ENCODE measurements at places on chromosomes 7 and 10.
A peak's percentile ranks its signal among the peaks of the same experiment; 100 is the strongest.

- no peak for DNase-seq
Measured at GRCh38 chr10:49212076-49212475, 23.9 kb upstream of the TMEM273 start.

DNA sequence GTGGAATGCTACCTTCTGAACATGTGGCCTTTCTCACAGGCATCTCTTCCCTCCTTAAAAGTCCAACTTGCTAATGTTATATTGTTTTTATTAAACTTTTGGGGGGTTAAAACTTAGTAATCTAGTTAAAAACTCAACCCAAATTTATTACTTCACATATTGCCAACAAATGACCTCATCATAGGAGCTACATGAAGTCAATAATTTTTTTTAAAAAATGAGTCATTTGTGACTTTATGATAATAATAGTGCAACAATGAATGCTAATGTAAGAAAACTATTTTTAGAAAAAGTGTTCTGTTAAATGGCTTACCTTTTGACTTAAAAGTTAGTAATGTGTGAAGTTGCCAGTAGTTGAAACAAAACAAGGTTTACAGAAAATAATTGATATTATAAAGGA lies 325.9 kb upstream of the FZD1 start:
- DNase-seq: no peak

GRCh38 chr7:129144834-129145668 lies 544 bp downstream of the TSPAN33 start:
- peak; percentile 34 for DNase-seq

DNA sequence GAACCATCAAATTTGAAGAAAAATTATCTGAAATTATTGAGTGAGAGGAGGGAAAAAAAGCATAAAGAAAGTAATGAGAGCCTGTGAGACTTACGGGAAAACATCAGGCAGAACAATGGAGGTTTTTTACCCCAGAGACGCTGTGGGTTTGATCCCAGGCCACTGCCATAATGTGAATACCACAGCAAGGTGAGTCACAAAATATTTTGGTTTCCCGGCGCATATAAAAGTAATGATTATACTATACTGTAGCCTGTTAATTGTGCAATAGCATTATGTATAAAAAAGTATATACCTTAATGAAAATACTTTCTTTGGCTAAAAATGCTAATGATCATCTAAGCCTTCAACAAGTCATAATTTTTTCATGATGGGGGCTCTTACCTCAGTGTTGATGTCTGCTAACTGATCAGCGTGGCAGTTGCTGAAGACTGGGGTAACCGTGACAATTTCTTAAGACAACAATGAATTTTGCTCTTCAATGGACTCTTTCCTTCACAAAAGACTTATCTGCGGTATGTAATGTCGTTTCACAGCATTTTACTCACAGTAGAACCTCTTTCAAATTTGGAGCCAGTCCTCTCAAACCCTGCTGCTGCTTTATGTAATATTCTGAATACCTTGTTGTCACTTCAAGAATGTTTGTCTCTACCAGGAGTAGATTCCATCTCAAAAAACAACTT lies 97.0 kb upstream of the FAM20C start:
- no peak for DNase-seq

DNA sequence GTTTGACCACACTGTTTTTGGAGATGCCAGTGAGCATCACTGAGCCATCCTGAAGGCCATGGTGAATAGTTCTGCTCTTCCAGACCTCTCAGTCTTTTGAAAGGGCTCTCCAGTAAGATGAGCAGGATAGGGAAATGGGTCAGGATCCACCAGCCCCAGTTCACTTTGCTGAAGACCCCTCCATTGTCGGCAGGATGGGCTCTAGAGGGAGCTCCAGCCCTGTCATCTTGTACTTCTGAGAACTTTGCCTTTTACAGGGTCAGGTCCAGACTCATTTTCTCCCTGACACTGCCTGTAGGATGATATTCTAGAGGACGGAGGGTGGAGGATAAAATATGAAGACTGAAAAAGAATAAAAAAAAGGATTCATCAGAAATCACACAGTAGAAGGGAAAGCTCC lies 13.1 kb downstream of the LHFPL3 start:
- no peak for DNase-seq

DNA sequence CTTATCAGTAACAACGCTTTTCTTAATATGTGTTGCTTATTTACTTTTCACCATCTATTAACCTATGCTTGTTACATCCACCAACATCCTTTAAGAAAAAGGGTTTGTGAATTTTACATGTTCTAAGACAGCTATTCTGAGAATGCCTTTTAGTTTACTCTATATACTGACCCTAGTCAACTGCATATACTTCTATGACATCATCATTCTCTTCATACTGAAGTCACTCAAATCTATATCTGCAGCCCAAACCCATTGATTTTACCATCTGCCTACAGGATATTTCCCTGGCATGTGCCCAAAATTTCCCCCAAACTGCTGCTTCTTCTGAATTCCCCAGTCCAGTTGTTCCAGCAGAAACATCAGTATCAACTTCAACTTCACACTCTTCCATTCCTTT lies 94.6 kb upstream of the FAM204A start:
- no peak for DNase-seq

DNA sequence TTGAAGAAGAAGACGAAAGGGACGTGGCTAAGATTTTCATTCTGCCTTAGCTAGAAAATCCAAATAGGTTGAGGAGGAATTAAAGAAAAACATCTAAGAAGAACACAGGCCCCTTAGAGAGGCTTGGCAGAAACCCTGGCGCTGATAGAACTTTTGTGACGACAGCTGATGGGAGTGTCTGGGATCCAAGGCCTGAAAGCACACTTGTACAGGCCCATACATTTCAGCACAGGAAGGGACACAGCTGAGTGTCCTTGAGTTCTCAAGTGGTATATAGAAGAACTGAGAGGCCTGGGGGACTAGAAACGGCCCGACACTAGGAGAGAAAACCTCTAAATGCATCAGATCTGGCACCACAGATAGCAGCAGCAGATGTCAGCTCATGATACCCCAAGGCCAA lies 39.5 kb downstream of the PRPS1L1 start:
- no peak for DNase-seq

DNA sequence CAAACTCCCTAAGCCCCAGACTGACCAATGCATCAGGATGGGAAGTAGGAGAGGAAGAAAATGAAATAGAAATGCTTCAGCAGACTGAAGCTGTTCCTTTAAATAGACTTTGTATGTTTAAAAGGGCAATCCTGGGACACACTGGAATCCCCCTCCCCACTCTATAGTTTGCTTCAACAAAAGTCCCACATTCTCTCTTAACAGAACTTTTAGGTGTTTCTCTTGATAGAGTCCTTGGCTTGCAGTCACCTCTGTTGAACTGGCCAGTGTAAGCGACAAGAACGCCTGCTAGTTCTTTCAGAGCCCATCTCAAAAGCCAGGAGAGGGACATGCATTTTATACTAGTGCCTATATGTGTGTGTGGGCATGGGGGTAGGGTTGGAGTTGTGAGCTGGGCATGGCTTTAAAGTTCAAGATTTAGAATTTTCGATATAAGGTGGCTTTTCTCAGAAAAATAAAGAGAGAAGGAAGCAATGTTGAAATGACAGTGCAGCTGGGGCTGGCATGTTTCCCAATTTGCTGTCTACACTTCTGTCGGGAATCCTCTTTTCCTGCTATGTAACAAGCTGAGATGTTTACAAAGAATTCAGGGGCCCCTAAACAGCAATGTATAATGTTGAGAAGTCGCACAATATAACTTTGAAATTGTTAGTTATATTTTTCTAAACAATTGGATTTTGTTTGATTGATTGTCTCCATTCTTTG lies 2.1 kb downstream of the TBX20 start:
- no peak for DNase-seq

DNA sequence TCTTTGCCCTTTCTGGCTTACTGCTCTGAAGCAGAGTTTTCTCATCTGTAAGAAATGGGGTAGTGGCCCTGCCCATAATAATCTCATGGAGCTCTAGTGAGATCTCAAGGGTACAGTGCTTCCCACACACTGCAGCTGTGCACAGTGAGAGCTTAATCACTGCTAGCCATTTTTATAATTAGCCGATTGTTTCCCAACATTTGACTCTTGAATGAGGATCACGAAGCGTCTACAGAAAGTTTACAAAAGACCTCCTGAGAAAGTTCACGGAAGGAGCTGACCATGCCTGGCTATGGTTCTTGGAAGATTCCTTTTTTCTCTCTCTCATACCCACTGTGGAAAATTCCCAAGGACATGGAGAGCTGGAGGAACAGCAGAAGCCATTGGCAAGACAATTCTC lies 70.4 kb downstream of the FAM171A1 start:
- DNase-seq: no peak

DNA sequence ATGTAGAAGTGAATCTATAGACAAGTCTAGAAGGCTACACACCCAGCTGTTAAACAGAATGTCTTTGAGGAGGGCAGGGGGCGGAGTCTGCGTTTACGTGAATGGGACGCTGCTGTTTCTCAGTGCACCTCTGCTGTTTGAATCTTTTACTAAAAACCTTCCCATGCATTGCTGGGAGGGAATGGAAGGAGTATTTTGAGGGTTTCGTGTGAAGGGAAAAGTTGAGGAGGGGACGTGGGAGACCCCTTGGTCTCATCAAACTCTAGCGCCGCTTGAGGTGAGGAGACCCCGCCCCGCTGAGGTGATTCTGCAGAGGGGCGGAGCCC lies 492 bp upstream of the VCL start:
- peak; percentile 81 for DNase-seq

DNA sequence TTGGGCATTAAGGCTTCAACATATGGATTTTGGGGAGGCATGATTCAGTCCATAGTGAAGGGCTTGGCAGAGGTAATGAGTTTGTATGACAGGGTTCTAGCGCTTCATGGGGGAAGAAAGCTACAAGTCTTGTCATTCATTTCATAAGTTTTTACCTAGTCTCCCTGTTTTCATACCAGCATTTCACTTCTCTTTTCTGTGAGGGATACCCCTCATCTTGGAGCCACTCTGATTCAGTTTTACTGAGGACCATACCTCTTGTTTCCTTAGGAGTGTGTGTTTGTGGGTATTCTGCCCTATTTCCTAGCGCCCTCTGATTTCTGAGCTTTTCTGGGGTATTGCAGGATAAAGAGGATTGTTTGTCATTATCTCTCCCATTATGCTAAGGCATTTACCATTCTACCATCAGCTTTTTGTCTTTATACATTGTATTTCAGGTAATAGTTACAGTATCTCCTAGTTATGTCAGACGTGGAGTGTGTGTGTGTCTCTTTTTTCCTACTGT lies 6.8 kb downstream of the RSBN1L start:
- DNase-seq: no peak

- no peak for DNase-seq
Measured at GRCh38 chr10:24674892-24675632, 48.6 kb downstream of the ARHGAP21 start.

GRCh38 chr7:137316648-137317353 lies 26.7 kb downstream of the PTN start:
- no peak for DNase-seq

GRCh38 chr10:114195079-114195478 lies 15.9 kb downstream of the TDRD1 start:
- DNase-seq: no peak

DNA sequence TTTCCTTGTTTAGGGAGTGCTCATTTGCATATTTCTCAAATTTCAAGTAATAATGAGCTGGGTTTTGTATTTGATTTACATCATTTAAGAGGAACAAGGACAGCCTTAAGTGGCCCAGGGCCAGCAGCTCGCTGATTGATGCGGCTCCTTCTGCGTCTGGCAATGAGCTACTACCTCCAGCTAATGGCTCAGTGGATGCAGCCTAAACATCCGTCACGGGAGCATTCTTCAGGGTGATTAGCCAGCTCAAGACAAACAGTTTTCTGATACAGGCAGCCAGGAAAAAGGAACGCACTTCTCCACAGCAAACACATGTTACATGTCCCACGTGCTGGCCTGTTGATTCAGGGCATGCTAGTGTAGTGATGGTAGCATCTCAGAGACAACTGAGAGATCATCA lies 169.3 kb upstream of the TCERG1L start:
- no peak for DNase-seq

- no peak for DNase-seq
Measured at GRCh38 chr10:95356-96115, 39.7 kb upstream of the ZMYND11 start.

DNA sequence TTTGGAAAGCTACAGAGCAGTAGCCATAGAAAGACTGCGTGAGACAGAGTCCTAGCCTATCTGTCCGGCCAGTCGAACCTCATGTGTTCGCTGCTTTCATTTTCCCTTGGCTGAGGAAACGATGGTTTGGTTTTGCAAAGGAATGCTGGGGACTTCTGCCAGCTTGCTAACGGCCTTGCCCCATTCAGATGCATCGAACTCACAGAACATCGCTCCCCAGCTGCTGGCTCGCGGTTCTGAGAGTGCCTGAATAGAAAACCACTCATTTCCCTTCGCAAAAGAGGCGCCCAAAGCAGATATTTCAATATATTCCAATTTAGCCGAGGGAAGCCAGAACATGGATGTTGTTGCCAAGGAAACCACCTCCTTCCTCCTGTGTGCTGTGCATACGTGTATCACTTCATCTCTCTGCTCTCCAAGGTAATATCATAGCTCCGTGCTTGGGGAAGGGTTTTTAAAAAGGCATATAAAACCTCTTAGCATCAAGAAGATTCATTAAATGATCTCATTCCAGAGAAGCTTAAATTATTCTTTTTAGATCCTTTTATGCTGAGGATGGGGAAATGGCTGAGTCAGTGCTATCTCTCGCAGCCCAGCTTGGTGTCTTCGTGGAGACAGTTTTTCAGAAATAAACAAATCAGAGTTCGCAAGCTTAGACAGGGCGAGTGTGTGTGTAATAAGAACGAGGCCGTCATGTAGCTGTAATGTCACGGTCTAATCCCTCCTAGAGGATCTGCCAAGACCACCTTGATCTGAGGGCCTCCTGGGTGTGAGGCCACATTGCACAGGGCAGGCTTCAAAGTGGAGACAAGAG lies 215.2 kb downstream of the RPS24 start:
- DNase-seq: no peak

GRCh38 chr10:86313621-86314041 lies 53.0 kb downstream of the GRID1 start:
- DNase-seq: no peak

- no peak for DNase-seq
Measured at GRCh38 chr10:4847561-4848355, 21.8 kb downstream of the AKR1E2 start.

DNA sequence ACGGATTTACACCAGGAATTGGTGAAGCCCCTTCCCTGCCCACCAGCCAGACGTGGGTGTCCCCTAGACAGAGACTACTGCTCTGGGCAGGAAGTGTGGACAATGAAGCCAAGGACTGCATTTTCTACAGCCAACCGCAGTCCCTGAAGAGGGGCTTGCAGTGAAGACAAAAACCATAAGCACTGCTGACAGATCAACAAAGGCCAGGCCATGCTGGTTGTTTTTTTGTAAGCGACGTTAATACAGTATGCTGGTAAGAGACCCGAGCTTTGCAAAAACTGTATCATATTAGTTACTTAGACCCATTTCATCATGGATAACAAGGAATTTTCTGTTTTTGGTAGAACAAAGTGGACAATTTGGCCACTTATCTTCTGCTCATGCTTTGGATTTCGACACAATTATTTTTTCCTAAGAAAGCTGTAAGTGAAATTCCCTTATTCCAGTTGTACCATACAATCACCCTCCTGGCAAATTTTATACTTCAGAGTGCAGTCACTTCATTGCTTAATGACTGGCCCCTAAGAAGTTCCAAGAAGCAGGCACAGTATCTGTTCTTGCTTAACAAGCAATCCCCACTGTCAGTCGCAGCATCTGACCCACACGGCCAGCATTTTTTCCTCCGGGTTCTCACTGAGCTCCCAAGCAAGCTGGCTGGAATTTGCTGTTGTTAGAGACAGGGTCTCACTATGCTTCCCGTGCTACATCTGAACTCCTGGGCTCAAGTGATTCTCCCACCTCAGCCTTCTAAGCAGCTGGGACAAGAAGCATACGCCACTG lies 163.5 kb downstream of the PARD3 start:
- no peak for DNase-seq

- DNase-seq: no peak
Measured at GRCh38 chr10:30430544-30431298, 3.3 kb upstream of the MAP3K8 start.

Measured in stimulated activated CD4-positive, alpha-beta T cell treated with anti-CD3 and anti-CD28 coated beads, Interleukin-15, amount 100 ng/mL, for 24 hours (primary cell).